ENCODE measurements at places on chromosomes 11 and 22.

- DNase-seq = no peak
Observed at GRCh38 chr11:64609436-64610047, 18.5 kb downstream of the SLC22A12 start.

GRCh38 chr11:133793271-133794035 lies 51.9 kb downstream of the SPATA19 start:
- no peak for DNase-seq

DNA sequence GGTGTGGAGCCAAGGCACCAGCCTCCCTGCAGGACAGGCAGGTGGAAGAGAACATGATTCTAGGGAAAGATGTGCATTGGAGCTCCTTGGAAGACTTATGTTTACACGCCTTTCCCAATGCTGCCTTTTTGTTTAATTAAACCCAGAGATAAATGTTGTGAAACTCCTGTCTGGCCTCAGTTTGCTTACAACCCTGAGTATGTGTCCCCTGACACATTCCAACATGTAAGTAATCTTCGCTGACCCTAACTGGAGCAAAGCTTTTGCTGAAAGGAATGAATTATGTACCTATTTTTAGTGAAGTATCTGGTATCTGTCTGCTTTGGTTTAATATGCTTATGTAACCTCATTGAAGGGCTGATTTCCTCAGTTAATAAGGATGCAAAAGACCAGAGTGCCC lies 56.7 kb downstream of the APIP start:
- DNase-seq = no peak

DNA sequence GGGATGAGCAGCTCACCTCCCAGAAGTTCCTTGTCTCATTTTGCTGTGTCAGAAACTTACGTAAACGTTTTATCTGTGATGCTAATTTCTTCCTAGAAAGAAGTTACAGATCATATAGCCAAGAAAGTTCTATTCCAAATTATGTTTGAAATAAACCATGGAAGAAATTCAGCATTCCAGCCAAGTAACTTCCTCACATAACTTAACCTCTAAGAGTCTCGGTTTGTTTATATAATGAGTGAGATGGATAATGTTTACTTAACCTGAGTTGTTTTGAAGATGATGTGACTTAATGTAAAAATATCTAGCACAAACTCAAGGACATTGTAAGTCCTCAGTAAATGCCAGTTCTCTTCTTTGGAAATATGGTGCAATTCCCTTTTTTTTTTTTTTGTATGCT lies 8.9 kb upstream of the MUC15 start:
- DNase-seq = no peak

DNA sequence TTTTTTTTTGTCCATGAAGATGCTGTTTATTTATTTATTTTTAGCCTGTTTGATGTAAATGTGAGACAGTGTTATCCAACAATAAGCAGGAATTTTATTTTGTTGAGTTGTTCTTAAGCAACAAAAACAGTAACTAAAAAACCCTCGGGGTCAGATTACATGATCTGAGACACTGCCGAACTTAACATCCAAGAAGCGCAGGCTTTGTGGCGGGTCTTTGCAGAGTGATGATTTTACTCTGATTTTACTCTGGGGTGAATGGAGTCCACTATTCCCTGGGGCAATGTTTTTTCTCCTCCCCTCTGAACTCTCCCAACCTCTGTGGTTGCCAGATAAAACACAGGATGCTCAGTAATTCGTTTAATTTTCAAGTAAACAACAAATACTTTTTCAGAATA lies 450.1 kb upstream of the B3GAT1 start:
- no peak for DNase-seq

DNA sequence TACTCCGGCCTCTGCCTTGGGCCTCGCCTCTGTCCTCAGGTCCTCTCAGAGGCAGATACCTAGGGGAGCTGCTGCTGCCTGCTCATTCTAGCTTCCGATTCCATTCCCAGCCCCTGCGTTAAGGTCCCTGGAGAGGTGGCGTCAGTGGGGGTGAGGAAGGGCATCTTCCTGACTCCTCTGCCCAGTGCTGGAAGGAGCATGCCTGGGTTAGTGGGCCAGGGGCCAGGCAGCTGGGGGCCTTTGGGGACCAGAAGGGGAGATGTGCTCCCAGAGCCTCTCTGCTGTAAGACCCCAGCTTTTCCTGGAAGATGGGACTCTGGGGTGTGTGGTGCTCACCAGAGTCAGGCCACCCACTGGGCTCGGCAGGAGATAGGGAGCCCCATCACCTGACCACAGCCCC lies 3.6 kb upstream of the MYO7A start:
- no peak for DNase-seq

DNA sequence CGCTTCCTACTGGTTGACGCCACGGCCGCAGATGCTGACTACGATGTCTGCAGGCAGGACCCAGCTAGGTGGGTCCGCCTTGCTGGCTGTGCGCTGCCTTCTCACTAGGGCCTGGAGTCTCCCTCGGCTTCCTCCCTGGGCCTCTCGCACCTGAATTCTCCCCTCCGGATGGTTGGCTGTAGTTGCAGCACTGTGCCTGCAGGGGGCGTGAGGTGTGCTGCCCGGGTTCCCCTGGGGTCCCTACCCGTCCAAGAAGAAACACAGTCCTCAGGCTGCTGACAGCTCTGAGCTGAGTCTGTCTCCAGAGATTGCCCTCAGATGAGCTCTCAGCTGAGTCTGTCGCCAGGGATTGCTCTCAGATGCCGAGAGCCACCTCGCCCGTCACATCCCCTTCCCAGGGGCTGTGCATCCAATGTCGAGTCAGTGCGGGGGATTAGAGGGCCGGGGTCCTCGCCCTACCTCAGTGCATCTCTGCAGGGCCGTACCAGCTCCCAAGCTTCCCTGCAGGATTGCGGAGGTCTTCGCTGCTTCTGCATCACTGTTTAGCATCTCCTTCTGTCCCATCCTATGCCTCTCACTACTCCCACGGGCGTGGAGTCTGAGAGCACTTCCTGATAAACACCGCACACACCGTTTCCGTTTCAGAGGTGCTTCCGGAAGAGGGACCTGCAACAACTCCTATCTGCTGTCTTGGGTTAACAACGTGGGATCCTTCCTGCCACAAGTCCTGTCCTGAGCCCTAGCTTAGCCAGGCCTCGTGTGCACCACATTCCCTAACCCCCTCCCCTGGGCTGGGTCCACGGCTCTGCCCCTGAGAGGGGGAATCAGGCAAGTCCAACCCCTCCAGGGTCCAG lies 196.9 kb downstream of the CSNK2A3 start:
- DNase-seq = no peak

DNA sequence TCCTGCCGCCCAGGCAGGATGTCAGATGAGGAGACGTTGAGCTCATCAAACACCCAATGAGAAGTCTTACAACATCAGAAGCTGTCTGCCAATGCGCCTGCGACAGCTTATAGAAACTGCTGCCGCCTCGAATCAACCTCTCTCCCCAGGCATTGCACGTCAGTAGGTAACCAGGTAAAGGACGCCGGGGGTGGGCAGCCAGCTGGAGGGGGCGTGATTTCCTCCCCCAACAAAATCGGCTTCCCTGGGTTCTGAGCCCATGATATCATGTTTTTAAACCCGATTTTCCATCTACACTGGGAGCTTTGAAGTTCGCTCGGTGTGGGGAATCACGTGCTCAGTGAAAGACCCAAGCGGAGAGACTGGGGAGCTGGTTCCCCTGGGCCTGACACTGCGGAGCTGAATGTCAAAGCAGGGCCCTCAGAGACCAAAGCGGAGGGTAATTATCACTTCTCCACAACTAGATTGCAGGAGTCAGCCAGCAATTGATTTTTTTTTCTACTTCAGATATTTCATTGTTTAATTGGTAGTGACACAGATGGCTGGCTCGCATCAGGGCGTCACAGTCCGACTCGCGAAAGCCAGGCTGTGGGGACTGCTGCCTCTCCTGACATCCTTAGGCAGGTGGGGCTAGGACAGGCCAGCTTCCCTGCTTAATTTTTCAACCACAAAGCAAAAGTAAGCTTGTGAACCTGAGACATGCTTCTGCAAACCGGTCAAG lies 15.4 kb downstream of the FAM83F start:
- no peak for DNase-seq

DNA sequence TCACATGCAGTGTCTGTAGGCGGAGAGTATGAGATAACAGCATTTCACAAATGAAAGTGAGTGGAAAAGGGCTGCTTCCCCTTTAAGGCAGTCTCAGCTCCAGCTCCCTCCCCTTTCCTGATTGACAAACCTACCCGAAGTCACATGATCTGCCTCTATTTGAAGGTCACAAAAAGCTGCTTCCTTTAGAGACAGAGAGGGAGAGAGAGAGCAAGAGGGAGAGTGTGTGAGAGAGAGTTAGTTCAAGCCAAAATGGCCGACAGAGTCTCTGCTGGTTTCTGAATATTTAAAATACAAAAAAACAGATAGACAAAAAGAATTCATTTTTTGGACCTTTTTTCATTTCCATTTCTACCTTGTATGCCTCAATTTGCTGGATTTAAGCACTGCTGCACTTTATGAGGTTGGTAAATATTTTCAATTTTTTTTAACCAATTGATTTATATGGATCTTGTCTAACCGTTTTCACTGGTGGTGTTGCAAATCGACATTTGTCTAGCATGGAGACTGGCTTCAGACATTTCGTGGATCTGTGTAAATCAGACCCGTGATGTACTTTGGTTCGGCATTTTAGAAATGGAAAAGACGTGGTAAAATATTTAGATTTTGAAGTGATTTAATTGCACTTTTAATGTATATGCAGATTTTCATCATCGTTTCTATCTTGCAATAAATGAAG lies at the start of gene TNRC6B:
Gene TNRC6B (plus strand): TSS at position 188 of the 679 bp plus-strand sequence. CDS start 211 bp downstream, at position 399.
- peak; percentile 91 for DNase-seq

- DNase-seq = no peak
Observed at GRCh38 chr22:20648306-20648903, 125.5 kb upstream of the SERPIND1 start.

GRCh38 chr11:2687782-2688191 lies 12.0 kb downstream of the KCNQ1OT1 start:
- DNase-seq = no peak

DNA sequence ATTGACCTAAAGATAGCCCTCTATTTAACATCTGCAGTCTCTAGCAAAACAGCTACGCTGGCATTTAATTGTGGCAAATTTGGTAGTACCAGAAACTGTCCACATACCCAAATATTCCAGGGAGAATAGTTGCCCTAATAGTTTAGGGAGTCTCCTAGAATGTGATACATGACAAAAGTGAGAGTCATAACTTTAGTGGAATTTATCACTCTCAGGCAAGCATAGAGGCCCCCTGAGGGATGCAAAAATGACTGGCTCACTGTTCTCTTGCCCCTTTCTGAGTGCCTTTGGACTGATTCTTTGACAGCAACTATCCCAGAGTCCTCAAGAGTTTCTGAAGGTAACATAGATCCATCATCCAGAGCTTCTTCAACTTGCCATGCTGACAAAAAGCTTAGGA lies 2.3 kb upstream of the OR51B4 start:
- no peak for DNase-seq

DNA sequence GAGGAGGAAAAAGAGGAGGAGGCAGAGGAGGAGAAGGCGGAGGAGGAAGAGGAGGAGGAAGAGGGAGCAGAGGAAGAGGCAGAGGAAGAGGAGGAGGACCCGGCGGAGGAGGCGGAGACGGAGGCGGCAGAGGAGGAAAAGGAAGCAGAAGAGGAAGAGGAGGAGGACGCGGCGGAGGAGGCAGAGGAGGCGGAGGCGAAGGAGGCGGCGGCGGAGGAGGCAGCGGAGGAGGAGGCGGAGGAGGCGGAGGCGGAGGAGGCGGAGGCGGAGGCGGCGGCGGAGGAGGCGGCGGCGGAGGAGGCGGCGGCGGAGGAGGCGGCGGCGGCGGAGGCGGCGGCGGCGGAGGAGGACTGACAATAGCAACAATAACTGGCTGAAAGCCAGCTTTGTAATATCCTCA lies 616.6 kb downstream of the TBC1D22A start:
- no peak for DNase-seq

GRCh38 chr22:48823941-48824340 lies 1003.7 kb downstream of the BRD1 start:
- DNase-seq = no peak

- DNase-seq = no peak
Observed at GRCh38 chr22:46457502-46458488, 79.6 kb downstream of the CELSR1 start.

- no peak for DNase-seq
Observed at GRCh38 chr22:44581096-44581435, 83.0 kb upstream of the RTL6 start.

DNA sequence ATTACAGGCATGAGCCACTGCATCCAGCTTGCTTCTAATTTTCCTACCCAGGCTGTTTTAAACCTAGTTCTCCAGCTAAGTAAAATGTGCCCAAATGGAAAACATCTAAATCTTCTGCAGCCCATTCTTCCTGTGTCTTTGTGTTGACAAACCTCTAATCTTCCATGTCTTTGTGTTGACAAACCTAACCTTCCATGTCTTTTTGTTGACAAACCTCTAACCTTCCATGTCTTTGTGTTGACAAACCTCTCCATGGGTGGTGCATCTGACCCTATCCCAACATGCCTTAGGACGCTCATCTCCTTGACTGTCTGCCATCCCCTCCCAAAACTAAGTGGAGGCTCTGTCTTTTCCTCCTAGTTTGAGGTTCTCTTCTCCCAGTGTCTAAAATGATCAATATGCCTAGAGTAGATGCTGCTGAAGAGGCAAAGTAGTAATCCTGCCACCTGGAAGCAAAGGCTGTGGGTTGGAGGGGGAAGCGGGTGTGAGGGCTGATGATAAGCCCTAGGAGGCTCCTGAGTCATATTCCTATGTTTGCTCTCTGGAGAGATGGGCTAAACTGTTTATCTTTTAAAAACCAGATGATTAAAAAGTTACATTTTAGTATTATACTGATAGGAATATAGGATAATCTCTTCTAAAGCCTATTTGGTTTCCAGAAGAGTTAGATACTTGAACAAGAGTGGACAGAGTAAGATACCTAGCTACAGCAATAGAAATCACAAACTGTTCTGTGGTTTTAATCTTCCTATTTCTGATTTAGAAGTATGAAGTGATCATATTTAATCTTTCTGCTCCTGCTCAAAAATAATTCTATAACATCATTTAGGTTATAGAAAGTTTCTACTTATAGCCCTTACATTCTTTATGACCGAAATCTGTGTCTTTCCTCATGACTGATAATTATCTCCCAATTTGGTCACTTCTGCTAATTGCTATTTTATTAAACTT lies 7.9 kb downstream of the FEN1 start:
- DNase-seq = no peak

- no peak for DNase-seq
Observed at GRCh38 chr11:95338430-95338991, 107.5 kb upstream of the SESN3 start.

GRCh38 chr22:44566911-44567310 lies 68.9 kb upstream of the RTL6 start:
- DNase-seq = no peak

- DNase-seq = no peak
Observed at GRCh38 chr22:23583153-23583552, 3.1 kb upstream of the IGLL1 start.
